ENCODE measurements at places on chromosomes 1 and 21.

- DNase-seq = no peak
These were observed 143.2 kb downstream of the HHIPL2 start for GRCh38 chr1:222404710-222405109.

DNA sequence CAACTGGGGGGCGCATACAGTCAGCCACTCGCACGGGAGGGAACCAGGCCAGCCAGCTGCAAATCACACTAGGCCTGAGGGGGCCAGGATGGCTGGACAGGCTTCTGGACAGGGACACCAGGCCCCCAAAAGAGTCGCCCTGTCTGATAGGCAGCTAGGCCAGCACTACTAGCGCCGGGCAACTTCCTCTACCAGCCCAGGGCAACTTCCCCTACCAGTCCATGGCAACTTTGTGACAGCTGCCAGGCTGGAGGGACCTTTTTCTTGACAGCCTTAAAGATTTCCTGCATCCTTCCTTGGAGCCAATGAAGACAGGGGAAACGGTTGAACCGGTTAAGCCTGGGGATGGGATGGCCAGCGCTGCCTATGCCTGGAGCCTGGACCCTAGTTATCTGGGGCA lies 5.1 kb downstream of the IFFO2 start:
- DNase-seq = no peak

- no peak for DNase-seq
These were observed 12.5 kb upstream of the KCNA2 start for GRCh38 chr1:110618668-110619067.

DNA sequence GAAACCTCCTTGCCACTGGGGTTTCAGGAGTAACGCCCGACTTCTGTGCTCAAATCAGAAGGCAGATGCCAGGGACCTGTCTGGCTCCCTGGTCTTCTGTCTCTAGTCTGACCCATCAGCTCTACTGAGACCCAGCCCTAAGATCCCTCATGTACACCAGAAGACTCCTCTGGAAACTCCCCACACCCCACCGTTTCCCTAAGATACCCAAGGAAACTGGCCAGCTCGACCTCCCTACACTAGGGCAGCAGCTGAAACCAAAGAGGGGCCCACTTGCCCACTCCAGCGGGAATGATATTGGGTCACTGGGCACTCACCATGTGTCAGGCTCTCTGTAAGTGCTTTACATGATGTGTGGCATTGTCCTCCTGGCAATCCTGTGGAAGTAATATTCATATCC lies 469 bp upstream of the S100A16 start:
- no peak for DNase-seq

DNA sequence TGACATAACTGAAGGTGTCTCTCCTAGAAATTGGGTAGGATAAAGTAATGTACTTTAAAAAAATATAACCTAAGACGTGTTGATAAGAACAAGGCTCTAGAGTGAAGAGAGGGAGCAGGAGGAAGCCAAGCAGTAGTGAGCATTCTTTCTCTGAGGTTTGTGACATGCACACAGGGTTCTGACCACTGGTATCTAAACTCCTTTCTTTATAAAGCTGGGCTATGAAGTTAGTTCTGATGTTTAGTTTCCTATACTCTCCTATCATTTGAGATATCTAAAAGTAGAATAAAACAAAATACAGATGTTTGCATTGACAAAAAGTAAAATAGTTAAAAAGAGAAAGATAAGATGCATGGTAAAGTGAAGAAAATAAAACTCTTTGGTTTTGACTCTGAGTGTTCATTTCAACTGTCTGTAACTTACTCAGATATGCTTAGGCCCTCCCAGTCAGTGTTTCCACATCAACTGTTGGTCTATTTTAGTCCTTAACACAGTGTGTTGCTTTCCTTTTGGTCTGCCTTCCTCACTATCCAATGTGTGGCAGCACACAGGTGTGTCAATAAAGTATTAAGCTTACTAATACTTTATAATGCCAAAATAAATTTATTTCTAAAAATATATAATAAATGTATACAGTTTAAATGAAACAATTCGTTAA lies 543.5 kb downstream of the PTPRC start:
- no peak for DNase-seq

DNA sequence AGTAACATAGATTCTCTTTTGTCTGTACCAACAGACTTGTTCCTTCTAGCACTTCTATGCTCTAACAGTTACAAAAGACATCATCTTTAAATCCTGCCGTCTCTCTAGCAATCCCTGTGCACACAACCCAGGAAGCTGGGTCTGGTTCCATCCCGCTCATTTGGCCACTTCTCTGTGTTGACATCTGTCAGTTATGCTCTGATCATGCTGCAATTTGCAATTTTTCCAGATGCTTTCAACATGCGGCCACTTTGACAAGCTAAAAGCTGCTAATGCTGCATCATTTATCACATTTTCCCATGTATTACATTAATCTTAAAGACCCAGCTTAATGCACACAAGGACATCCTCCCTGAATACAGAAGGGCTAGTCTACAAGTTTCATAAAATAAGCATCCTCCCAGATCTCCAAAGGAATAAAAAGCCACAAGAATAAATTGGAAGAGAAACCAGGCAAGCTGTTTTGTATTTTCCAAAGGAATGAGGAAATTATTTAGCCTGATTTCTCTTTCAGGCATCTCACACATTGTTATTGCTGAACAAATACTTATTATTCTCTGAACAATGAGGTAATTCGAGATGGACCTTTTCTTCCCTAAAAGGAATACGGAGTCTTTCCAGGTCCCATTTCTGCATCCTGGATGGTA lies 19.0 kb upstream of the LRRC52 start:
- no peak for DNase-seq

- no peak for DNase-seq
These were observed 301.1 kb upstream of the DPYD start for GRCh38 chr1:98221923-98222322.

GRCh38 chr1:114024049-114024448 lies 44.8 kb downstream of the OLFML3 start:
- no peak for DNase-seq

GRCh38 chr21:21085206-21085605 lies 87.0 kb downstream of the NCAM2 start:
- no peak for DNase-seq

GRCh38 chr1:182147136-182147820 lies 85.8 kb upstream of the ZNF648 start:
- no peak for DNase-seq

GRCh38 chr1:92803140-92803887 lies 18.4 kb upstream of the EVI5 start:
- no peak for DNase-seq

DNA sequence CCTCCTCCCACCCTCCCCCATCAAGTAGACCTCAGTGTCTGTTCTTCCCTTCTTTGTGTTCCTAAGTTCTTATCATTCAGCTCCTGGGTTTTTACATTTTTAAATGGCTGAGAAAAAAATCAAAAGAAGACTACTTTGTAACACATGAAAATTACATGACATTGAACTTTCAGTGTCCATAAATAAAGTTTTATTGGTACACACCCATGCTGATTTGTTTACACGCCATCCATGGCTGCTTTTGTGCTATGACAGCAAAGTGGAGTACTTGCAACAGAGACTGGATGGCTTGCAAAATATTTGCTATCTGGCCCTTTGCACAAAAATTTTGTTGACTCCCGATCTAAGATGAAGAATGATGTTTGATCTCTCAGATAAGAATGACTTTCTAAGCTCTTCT lies 171.4 kb downstream of the PRDM2 start:
- DNase-seq = no peak

DNA sequence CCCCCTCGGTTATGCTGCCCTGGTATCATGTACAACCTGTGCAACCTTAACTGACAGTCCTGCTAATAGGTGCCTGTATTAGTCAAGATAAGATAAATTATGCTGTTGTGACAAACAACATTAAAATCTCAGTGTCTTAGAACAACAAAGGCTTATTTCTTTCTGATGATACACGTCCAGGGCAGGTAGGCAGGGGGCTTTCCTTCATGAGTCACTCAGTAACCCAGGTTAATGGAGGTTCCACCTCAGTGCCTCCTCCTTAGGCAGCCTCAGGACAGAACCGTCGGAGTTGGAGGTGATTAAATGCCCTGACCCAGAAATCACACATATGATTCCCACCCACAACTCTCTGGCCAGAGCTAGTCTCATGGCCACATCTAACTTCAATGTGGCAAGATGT lies 94.6 kb upstream of the CASZ1 start:
- no peak for DNase-seq

DNA sequence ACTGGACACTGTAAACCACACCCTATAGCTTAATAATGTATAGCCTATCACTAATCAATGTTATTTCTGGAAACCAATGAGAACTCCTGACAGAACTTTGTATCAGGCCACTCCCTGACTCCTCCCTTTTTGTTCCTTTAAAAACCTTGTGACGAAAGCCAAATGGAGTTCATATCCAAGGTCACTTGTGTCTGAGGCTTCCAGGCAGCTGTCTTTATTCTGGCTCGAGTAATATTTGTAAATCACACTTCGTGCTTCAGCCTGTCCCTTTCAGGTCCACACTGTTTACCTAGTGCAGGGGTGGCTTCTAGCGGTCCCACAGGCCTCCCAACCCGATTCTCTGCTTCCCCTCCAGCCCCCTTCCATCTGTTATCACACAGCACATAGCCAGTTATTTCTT lies 16.2 kb upstream of the CAPN9 start:
- no peak for DNase-seq

DNA sequence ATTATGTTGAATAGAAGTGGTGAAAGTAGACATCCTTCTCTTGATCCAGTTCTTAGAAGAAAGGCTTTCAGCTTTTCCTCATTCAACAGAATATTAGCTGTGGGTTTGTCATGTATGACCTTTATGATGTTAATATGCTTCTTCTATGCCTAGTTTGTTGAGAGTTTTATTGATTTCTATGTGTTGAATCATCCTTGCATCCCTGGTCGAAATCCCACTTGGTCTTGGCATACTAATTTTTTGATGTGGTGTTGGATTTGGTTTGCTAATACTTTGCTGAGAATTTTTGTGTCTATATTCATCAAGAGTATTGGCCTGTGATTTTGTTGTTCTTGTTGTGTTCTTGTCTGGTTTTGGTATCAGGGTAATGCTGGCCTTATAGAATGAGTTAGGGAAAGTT lies 20.9 kb downstream of the CD55 start:
- DNase-seq = no peak

GRCh38 chr1:93031711-93032110 lies 47.4 kb upstream of the MTF2 start:
- DNase-seq = no peak

DNA sequence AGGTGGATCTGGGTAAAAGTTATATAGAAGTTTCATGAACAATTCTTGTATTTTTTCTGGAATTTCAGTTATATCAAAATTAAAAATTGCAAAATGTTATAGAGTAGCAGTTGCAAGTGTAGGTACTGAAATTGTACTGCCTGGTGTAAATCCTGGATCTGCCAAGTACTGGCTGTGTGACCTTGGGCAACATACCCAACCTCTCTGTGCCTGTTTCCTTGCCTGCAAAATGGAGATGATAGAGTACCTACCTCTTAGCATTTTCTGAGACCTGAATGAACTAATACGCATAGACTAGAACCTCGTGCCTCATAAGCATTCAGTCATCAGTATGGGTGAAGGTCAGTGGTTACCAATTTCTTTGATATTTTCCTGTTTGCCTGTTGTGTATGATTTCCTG lies 290.0 kb upstream of the KAZN start:
- no peak for DNase-seq

- DNase-seq = no peak
These were observed 19.8 kb upstream of the LUZP1 start for GRCh38 chr1:23188434-23188884.

GRCh38 chr1:89503690-89504089 lies 20.9 kb upstream of the LRRC8B start:
- no peak for DNase-seq

- DNase-seq = no peak
These were observed 37.0 kb downstream of the DMAP1 start for GRCh38 chr1:44250068-44250781.

DNA sequence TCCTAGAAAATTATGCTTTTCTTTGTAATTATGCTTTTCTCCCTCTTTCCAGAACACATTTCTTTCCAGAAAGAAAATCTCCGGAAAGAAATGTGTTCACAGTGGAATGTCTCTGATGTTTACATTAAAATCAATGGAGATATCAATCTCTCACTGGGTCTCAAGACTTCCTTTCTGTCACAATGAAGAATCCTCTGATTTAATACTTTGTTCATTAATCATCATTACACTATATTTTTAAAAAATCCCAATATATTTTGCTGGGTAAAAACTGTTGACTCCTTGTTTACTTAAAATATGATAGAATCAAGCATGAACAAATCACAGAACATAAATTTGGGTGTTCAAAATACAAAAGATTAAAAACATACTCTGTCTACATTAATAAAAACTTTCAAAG lies 26.3 kb upstream of the TGFBR3 start:
- DNase-seq = no peak

DNA sequence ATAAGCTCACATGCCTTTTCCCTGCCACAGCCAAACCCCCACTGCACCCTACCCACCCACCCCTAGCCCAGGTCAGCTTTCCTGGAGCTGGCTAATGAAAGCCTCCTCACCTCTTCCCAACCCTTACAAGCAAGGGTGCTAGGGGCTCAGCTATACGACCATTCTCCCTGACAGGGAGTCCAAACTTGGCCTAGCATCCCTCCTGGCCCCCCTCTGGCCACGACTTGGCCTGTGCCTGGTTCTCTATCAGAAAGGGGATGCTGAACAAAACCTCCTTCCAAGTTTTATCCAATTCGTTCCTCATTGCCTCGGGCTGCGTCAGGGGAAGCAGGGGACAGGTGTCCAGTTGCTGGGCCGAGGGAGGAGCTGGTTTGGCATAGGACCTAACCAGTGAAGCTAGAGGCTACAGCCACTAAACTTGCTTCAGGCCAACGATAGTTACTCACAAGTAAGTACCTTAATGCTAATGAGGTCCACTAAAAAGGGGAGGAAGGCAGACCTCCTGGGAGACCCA lies 8.6 kb downstream of the TMEM81 start:
- no peak for DNase-seq

GRCh38 chr1:99992760-99993467 lies 23.1 kb downstream of the SLC35A3 start:
- no peak for DNase-seq

DNA sequence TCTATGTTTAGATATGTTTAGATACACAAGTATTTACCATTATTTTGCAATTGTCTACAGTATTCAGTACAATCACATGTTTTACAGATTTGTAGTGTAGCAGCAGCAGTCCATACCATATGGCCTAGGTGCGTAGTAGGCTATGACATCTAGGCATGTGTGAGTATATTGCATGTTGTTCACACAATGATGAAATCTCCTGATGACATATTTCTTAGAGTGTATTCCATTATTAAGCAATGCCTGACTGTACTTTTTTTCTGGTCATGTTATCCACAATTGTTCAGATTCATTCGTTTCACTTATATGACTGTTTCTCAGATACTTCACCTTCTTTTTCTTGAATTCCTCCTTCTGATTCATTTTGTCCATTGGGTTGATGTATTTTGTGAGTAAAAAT lies 9.9 kb upstream of the BACE2 start:
- DNase-seq = no peak
